Activated naive CD4-positive, alpha-beta T cell treated with Interleukin-2 at 50 U/mL for 16 hours (primary cell): ENCODE measurements at places on chromosomes 12 and 14.

GRCh38 chr14:32185097-32185496 lies 16.7 kb upstream of the RNU6-7 start:
- no peak for DNase-seq

DNA sequence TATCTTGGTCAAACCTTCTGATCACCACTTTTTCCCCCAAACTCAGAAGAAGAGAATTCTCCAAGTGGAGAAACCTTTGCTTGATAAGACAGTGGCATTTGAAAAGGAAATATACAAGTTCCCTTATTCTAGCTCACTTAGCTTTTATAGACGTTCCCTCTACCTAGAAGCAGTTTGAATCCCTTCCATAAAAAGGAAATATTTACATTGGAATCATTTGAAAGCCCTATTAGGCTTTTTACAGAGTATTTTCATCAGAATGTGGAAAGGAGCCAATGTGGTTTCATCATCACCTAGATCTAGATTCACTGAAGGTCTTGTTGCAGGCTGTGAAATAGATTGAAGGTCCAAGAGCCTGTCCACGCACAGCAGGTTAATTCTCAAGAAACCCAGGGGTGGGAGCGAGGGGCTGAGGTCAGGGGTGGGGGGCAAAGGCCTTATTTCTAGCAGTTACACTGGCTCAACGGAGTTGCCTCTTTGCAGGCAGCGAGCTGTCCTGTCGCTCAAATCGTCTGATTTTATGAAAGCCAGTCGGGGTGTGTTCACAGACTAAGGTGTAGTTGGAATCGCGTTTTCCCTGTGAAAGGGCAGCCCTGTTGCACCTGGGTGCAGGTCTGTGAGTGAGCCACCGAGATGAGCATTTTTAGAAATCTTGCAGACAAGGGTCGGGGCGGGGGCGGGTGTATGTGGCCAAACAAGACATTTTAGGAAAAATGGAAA lies 45.6 kb downstream of the AACS start:
- no peak for DNase-seq

DNA sequence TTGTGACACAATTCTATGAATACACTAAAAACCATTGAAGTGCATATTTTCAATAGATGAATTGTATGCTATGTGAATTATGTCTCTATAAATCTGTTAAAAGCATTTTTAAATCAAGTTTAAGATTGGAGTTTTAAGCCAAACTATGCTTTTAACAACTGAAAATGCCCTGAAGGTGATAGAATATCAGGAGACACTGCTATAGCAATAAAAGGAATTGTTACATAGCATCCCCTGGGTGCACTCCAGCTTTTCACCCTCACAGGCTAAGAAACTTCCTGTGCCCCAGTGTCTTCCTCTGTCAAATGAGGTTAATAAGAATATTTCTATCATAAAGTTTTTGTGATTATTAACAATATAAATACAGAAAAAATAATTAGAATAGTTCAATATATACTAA lies 472.7 kb upstream of the TMPO start:
- DNase-seq: no peak

- no peak for DNase-seq
Observed at GRCh38 chr14:94011795-94012194, 14.3 kb upstream of the OTUB2 start.

DNA sequence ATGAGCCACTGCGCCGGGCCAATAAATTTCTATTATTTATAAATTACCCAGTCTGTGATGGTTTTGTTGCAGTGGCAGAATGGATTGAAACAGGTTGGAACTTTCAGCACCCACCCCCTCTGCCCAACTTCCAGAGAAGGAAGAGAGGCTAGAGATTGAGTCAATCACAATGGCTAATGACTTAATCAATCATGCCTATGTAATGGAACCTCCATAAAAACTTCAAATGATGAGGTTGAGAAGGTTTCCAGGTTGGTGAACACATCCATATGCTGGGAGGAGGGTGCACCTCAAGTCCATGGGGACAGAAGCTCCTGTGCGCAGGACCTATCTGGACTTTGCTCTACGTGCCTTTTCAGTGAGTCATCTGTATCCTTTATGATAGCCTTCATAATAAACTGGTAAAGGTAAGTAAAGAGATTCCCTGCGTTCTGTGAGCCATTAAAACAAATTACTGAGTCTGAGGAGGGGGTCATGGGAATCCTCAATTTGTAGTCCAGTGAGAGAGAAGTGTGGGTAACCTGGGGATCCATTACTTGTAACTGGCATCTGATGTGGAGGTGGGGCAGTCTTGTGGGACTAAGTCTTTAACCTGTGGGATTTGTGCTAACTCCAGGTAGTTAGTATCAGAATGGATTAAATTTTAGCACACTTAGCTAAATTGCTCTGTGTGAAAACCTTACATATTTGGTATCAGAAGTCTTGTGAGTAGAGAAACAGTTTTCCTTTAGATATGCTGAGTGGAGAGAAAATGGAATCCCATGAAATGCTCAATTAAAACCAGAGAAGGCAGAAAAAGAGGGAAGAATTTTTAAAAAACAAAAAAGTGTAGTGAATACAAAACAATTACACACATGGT lies 11.7 kb upstream of the NGDN start:
- no peak for DNase-seq

- DNase-seq: peak; percentile 94
Observed at GRCh38 chr12:130871286-130872178, at the start of gene RAN. Gene RAN (plus strand): TSS chr12:130872066. CDS start chr12:130872594, 528 bp downstream.

DNA sequence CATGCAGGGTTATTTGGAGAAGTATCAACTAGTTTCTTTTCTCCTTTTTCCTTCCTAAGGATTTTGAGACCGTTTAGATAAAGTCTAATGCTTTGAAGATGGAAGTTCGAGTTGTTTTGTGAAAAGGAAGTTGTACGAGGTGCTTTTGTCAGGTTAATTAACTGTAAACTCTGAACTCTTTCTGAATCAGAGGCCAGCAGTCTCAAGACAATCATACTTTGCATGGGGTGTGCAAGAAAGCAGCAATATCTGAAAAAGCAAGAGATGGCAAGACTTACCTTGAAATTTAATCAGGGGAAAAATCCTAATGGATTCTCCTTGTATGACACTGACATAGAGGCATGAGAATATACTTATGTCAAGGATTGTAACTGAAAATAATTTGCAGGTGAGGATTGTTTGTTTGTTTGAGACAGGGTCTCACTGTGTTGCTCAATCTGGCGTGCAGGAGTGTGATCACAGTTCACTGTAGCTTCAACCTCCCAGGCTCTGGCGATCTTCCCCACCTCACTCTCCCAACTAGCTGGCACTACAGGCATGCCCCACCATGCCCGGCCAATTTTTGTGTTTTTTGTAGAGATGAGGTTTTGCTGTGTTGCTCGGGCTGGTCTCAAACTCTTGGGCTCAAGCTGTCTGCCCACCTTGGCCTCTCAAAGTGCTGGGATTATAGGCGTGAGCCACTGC lies 170.2 kb upstream of the HMGA2 start:
- DNase-seq: no peak

DNA sequence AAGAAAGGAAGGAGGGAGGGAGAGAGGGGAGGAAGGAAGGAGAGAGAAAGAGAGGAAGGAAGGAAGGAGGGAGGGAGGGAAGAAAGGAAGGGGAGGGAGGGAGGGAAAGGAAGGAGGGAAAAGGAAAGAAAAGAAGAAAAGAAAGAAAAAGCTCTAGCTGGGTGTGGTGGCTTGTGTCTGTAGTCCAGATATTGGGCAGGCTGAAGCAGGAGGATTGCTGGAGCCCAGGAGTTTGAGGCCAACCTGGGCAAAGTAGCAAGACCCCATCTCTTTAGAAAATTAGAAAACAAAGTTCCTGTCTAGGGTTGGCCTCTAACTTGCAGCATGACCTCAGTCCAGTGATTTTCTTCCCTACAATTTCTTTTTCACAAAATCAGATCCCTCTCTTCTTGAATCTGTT lies 208.2 kb upstream of the NUDT4 start:
- DNase-seq: no peak

GRCh38 chr14:90697132-90697531 lies 119.1 kb downstream of the TTC7B start:
- no peak for DNase-seq

- DNase-seq: no peak
Observed at GRCh38 chr12:48184549-48184922, 1.1 kb downstream of the CCDC184 start.

DNA sequence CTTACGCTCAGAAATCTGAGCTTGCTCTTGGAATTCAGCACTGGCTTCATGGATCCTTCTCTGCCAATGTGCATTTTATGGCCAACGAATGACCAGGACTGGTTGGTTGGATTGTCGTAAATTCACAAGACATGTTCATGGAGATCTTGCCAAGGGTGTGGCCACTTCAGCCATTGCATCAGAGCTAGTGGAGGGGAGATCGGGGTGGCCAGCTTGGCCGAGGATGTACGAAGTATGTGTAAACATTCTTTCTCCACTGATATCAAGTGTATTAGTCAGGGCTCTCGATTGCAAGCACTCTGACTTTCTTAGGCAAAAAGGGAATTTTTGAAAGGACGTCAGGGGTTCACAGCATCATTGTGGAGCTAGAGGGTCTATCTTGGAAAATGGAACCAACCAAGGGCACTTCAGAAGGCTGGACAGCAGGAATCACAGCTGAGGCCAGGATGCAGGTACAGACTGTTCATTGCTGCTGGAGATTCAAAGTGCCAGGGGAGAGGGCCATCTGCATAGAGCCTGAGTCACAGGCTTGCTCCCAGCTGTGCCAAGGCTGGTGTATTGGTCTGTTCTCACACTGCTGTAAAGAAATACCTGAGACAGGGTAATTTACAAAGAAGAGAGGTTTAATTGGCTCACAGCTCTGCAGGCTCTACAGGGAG lies 32.9 kb upstream of the ADGRD1 start:
- no peak for DNase-seq
